Fibroblast of the aortic adventitia (primary cell): ENCODE measurements at places on chromosomes 1 and 21. TPM values are rescaled to one million over a fixed set of nuclear protein-coding genes. Genes with fewer than 3 reads are reported as not detected.
A peak's percentile ranks its signal among the peaks of the same experiment; 100 is the strongest.

DNA sequence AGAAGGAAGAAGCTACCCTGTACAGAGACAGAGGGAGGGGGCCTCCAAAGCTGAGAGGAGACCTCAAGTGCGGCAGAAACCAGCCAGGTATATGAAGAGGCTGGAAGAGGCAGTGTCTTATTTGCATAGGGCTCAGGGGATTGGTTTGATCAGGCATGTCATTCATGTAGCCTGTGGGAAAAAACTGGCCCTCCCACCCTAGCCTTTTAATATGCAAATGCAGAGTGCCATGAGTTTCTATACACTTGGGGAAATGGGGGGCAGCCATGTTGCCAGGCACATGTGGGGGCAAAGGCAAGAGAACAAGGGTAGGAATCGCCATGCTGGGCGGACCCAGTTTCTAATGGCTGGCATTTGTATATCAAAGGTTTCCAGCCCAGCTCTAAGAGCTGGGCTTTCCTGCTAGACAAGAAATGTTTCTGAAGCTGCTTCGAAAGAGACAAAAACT, 172.7 kb downstream of the RASAL2 start:
- DNase-seq, result no peak

DNA sequence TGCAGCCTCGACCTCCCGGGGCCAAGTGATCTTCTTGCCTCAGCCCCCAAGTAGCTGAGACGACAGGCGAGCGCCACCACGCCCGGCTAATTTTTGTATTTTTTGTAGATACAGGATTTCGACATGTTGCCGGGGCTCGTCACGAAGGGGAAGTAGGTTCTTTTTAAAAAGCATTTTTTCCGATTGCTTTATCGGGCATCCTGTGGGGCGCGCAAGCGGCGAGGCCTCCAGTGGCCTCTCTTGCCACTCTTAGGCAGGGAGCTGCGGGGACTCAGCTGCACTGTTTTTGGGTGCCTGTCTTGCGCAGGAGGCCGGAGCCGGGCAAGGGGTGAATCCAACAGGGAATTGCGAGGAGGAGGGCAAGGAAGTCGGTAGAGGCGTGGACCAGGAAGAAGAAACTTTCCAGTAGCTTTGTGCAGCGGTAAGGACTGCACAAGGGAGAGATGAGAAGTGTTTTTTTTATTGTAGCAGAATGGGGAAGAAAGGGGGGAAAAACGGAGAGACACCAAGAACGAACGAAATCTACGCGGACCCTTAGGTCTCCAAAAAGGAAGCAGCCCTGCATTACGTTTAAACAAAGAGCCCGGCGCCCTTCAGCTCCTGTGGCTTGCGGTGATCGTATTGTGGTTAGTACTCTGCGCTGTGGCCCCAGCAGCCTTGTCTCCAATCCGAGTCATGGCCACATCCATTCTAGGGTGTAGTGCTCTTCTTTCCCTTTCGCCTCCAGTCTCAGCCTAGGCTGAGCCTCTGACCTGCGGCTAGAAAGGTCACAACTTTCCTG, 164.8 kb downstream of the PPIAL4G start:
- DNase-seq, result no peak

GRCh38 chr1:215895276-215895675, 328.2 kb downstream of the KCTD3 start:
- no peak for DNase-seq

DNA sequence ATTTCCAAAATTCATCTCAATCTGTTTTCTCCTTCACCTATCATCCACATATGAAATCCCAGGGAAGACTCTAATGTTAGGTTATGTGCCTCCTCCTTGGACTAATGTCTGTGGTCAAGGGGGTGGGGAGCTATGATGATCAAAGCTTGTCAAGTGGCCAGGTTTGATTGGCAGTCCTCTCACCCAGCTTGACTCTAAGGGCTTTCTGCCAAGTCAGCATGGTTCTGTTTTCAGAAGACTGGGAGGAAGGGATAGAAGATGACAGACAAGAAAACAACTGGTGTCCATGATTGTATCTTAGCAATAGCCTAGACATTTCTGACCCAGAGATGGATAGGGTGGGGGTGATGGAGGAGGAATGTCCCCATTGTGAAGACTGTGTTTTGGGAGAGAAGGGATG, 9.1 kb upstream of the THEM5 start:
- no peak for DNase-seq

GRCh38 chr1:17535300-17535936, 4.1 kb upstream of the ARHGEF10L start:
- no peak for DNase-seq

DNA sequence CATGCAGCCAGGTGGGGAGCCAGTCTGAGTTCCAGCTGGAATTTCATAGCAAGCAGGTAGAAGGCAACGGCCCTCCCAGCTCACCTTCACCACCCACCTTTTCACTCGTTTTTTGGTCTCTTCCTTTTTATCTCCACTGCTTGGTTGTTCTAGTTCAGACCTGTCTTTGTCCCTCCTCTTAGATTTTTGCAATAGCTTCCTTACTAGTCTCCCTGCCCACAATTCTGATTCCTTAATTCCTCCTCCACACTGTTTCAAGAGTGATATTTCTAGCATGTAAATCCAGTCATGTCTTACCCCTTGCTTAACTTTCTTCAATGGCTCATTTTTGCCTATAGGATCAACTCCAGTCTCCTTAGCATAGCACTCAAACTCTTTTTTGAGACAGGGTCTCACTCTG, 119.6 kb downstream of the TMEM53 start:
- DNase-seq, result no peak

- peak; percentile 66 for DNase-seq
These were observed 4.5 kb downstream of the DLGAP3 start for GRCh38 chr1:34924759-34925555.

DNA sequence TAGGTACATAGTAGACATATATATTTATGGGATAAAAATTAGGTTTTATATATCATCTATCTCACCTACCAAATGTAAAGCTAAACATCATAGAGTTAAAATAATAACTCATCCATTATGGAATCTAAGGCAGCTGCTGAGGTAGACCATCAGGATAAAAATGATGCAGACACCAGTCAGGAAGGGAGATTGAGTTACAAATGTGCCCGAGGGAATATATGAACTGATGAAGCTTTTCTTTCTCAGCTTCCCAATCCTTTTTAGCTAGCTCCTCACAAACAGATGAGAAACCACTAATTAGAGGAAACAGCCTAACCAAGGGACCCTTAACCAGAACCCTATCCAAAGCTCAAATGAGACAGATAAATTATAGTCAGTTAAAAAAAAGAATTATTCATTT, 20.9 kb downstream of the TTLL7 start:
- DNase-seq, result no peak

GRCh38 chr1:82920418-82921248, 1078.3 kb downstream of the TTLL7 start:
- DNase-seq, result peak; percentile 11

DNA sequence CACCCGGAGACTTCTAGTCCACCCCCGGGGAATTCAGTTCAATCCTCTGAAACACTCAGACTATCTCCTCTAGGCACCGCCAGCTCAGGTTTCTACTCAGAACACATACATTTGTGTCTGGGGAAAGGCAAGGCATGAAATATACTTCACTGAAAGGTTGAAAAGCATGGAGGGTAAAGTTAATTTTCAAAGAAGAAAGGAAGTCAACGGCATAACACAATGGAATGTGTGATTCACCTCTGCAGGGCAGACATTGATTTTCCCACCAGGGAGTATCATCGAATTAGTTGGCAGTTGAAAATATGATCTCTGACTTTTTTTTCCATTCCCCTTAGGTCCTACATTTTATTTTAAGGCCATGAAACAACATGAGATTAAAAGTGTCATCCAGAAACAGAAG, 669.4 kb downstream of the SMYD3 start:
- DNase-seq, result peak; percentile 66

IRF6 gene
- 3.1 TPM in 1 of 2 replicates, not detected in the other for total RNA-seq

MANEAL gene
- 0.65 and 0.99 TPM in 2 replicates for total RNA-seq
